ENCODE measurements at places on chromosomes 3 and 15.

- peak; percentile 88 for DNase-seq
Observed at GRCh38 chr3:114290911-114291901, 2.6 kb upstream of the TIGIT start.

DNA sequence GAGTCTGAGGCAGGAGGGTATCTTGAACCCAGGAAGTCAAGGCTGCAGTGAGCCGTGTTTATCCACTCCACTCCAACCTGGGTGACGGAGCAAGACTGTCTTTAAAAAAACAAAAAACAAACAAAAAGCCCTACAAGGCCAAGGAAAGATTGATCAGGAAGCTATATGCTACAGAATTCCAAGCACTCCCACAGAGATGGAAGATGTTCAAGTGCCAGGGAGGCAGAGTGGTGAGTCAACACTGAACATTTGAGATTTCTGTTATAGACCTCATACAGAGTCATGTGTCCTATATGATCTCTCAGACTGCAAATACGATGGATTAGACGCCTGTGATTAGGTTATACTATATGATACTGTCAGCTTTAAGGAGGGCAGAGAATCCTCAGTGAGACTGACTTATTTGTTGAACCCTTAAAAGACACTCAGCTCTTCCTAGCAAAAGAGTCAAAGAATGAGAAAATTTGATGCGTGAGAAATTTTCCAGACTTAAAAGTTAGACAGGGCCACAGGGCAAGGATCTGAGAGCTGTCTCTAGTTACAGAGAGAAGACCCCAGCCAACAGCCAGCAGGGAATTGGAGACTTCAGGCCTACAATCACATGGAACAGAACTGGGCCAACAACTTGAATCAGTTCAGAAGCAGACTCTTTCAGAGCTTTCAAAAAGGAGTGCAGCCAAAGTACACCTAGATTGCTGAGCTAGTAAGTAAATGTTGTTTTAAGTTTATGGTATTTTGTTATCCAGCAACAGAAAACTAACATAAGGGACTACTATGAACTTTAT lies 107.6 kb downstream of the PIK3CB start:
- DNase-seq = no peak

GRCh38 chr3:144286235-144286910 lies 314.8 kb downstream of the DIPK2A start:
- no peak for DNase-seq

- DNase-seq = no peak
Observed at GRCh38 chr3:42080453-42080872, 10.7 kb upstream of the TRAK1 start.

- DNase-seq = no peak
Observed at GRCh38 chr15:35757361-35757760, 211.4 kb upstream of the DPH6 start.

- DNase-seq = no peak
Observed at GRCh38 chr3:101091489-101091888, 98.3 kb upstream of the ABI3BP start.

DNA sequence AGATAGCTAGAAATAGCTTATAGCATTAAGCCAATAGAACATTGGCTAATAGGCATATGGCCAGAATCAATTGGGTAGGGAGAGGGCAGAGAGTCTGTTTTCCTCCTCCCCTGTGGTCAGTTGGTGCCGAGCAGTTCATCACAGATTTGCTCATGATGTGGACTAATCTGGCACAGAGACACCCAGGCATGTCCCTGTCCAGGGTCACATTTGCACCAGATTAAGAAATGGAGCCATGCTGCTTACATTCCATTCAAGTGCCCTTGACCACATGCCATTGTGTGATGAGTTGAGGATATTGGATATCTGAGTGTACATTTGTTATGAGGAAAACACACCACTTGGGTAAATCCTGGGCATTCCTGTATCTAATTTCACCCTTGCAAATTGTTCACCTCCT lies 53.4 kb downstream of the USP13 start:
- no peak for DNase-seq

DNA sequence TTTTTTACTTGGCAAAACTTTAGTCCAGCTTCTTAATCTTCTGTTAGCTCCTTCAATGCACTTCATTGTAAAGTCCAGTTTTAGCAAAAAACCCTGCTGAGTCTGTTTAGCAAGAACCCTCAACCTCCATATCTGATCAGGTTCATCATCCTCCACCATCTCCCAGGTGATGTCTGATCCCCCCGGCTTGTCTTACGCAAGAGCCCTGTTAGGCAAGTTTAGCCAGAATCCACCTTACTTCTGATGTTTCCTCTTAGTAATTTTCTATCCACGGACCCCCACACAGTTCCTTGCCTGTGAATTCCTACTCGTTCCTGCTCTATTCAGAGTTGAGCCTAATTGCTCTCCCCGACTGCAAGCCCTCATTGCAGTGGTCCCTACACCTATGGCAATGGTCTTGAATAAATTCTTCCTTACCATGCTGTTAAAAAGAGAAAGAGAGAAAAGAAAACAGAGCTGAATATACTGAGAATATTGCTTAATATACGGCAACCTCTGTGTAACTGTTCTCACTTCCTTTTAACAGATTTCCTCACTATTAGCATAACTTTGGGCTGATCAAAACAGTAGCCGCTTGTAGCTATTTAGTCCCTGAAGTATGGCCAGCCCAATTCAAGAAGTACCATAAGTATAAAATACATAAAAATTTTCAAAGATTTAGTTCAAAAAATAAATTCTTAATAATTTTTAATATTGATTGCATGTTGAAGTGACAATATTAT lies 78.7 kb upstream of the MME start:
- DNase-seq = no peak

DNA sequence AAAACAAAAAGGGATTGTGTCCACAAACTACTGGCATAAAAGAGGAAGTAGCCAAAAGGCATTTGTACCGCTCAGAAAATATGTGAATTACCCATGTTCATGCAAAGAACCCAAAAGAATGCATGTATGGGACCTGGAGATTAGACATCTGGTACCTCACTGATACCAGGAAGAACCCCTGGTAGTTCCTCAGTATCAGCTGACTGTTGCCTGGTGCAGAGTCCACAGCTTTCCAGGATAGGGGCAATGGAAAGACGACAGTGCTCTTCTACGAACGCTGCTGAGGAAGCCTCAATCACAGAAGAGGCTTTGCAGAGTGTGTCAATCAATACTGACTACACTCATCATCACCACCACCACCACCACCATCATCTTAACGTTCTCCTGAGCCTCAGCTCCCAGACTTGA lies 63.3 kb downstream of the ATP8B4 start:
- no peak for DNase-seq

GRCh38 chr3:45079715-45080114 lies 53.6 kb downstream of the CLEC3B start:
- DNase-seq = no peak

DNA sequence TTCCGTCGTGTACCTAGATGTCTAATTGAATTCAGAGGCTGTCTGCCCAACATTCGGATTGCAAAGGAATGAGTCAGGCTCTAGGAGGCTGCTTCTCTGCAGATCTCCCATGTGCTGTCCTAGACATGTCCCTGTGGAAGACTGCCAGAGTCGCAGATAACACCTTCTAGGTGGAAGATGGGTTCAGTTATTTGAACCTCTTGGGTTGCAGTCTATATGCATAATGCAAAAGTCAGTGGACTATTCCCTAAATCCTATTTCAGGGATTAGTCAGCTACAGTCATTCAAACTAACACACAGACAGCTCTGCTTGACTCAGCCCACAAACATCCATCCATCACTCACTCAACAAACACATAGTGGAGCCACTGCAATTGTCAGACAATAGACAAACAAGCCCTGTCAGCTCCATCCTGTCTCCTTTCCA lies 300.0 kb upstream of the CTNNB1 start:
- DNase-seq = no peak

GRCh38 chr15:72096796-72097195 lies 21.2 kb downstream of the MYO9A start:
- DNase-seq = no peak

DNA sequence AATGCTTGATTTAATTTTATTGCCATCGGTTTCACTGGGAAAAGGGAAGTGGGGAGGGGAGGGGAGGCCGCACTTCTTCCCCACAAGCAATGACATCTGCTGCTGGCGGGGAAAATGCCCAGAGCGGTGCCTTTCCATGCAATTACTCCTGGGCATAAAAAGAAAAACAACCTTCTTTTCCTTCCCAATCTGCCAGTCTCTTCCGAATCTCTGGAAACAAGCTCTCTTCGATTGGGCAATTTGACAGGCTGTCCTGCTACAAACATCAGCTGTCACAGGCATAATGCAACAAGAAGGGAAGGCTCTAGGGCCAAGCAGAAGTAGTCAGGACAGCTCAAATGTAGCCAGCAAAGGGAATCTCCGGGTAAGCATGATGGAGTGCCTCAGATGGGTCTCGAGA lies 93.4 kb upstream of the STRIT1 start:
- DNase-seq = no peak

DNA sequence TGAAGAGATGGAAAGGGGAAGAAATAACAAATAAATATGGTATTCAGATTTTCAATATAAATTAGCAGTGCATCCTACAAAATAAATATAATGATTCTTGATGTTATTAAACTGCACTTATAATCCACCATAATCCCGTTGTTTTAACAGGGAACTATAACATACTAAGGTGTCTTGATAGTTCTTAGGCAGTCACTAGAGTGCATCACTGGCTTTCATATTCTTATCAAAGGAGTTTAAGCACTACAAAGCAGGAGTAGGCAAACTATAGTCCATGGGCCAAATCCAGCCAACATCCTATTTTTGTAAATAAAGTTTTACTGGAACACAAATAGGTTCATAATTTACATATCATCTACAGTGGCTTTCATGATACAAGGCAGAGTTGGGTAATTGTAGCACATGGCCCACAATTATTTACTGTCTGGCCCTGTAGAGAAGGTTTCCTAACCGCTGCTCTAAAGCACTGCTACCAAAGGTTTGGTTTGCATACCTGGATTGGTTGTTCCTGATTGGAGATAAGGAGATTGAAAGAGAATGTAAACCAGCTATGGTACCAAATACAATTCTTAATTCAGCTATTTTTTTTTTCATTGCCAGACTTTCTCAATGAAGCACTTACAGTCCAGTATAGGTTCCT lies 104.3 kb downstream of the ZNF280D start:
- DNase-seq = no peak

GRCh38 chr15:35288580-35288979 lies 203.5 kb upstream of the NANOGP8 start:
- no peak for DNase-seq

DNA sequence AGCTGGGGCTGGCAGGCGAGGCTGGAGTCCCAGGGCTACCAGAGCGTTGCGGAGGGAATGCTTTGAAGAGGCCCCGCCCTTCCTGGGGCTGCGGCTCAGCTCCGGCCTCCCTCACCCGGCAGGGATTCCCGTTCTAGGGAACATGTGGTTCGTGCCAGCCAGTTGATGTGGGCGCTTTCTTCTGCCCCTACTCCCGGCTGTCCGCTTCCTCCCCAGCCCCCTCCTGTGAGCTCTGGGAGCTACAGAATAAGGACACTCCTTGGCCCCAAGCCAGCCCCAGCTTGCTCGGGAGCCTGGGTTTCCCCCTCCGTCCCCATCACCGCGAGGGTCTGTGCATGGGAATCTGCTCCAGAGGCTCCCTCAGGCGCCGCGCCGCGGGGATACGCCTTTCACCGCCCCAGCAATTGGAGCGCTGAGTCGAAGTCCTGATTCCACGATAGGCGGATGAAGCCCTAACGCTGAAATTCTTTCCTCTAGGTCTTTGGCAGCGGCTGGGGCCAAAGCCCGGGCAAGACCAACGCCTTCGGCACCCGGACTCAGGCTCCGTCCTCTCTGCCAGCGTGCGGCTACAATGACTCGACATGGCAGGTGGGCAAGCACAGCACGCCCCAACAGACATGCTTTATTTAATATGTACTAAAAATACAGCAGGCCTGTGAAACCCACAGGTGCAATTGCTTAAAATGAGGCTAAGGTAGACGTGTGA lies 69.5 kb downstream of the KLF15 start:
- no peak for DNase-seq

- DNase-seq = no peak
Observed at GRCh38 chr15:89790661-89791060, 14.5 kb downstream of the MESP2 start.

DNA sequence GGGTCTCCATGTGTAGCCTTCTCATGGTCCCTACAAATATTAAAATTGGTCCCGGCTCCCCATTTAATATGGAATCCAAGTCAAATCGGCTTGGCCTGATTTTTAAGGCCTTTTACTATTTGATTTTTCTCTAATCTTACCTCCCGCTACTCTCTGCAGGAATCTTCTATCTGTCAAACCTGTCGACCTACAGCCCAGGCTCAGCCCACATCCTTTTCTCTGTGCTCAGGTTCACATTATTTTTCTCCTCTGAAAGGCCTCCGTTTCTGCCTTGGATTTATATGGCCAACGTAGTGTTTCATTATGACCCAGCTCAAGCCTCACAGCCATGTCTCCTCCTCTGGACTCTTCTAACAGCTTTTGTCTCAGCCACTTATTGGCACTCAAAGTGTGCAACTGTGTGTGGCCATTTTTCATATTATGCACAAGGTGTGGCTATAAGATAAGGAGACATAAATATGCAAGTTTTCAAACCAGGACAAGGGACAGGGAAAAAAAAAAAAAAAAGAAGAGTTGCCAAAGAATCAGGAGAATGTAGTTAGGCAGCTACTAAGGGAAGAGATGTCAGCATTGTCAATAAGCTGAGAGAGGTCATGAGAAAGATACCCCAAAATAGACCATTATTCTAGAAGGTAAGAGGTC lies 2.1 kb upstream of the GLCE start:
- DNase-seq = no peak

- no peak for DNase-seq
Observed at GRCh38 chr15:75211436-75212199, 9.9 kb downstream of the C15orf39 start.

- DNase-seq = no peak
Observed at GRCh38 chr3:182331341-182331740, 462.0 kb upstream of the ATP11B start.

GRCh38 chr15:92095693-92096092 lies 242.2 kb downstream of the SLCO3A1 start:
- no peak for DNase-seq

- DNase-seq = no peak
Observed at GRCh38 chr3:133401374-133402135, 1.7 kb downstream of the BFSP2 start.

Measured in stimulated activated CD4-positive, alpha-beta T cell treated with anti-CD3 and anti-CD28 coated beads, Interleukin-4, amount 100 ng/mL, for 48 hours (primary cell).